Pericardium fibroblast (primary cell): ENCODE measurements at places on chromosomes 2 and 18. TPM values are rescaled to one million over a fixed set of nuclear protein-coding genes. Genes with fewer than 3 reads are reported as not detected.

The VWA3B gene
- total RNA-seq = not detected in 2 replicates

The CDH19 gene
- 0.12 TPM in 1 of 2 replicates, not detected in the other for total RNA-seq

The LRRC30 gene
- total RNA-seq = not detected in 2 replicates

The LYG2 gene
- not detected in 2 replicates for total RNA-seq

The SERPINB10 gene
- total RNA-seq = 5.4 TPM in 1 of 2 replicates, not detected in the other

The ITM2C gene
- 127 and 220 TPM in 2 replicates for total RNA-seq

The DYNAP gene
- total RNA-seq = not detected in 2 replicates

The OTOS gene
- total RNA-seq = not detected in 2 replicates

The IL1A gene
- under 0.01 TPM in 1 of 2 replicates, not detected in the other for total RNA-seq

The CNRIP1 gene
- total RNA-seq = 26.6 and 30.1 TPM in 2 replicates

The ABCB11 gene
- total RNA-seq = 1.2 TPM in 1 of 2 replicates, not detected in the other

The CKAP2L gene
- 0.23 and 0.77 TPM in 2 replicates for total RNA-seq

The IL36G gene
- not detected in 2 replicates for total RNA-seq
